ENCODE measurements at places on chromosomes 13 and 19.

DNA sequence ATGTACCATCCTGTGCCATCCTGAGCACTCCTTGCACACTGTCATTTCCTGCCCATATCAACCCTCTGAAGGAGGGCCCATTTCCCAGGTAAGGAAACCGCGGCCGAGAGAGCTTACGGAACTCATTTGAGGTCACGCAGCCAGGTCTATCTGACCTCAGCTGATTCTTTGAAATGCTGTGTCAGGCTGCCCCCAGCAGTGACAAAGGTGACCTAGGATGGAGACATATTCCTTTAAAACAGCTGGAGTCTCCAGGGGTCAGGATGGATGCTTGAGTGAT is 42.2 kb upstream of the VSTM2B start:
- no peak for DNase-seq

GRCh38 chr13:99572131-99572530 is 70.9 kb downstream of the TM9SF2 start:
- no peak for DNase-seq

- DNase-seq = no peak
These were observed 58.8 kb upstream of the ZNF681 start for GRCh38 chr19:23817519-23817918.

- DNase-seq = no peak
These were observed 29.0 kb upstream of the FFAR2 start for GRCh38 chr19:35419046-35419445.

- DNase-seq = no peak
These were observed 2.4 kb downstream of the IRS2 start for GRCh38 chr13:109783815-109784589.

DNA sequence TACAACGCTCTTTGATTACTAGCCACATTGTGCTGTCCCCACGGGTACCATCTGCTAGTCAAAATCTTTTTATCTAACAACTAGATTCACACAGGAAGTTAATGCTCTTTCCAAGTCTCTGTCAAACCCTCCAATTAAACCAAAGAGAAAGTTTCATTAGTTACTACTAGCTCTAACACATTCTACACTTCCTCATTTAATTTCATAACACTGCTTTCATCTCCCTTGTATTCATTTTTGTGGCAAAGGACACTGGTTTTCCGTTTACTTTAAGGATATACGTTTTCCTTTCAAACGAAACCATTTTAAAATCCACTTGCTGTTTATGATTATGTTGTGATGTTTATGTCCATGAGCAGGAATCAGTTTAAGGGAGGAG is 5.3 kb downstream of the DYRK1B start:
- DNase-seq = no peak

DNA sequence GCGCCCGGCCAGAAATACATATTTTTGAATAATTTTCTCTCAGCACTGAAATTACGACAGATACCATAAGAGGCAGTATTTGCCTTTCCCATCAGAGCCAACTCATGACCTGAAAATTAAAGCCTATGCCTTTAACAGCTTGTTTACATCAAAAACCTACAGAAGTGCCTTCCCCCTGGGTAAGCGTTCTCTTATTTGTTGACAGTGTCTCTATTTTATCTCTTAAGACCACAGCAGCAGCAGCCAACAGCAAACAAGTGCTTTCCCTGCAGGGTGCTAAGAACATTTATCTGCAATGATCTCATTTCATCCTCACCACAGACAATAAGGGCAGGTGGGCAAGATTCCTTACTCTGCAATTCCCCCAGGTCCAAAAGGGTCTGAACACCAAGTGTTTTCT is 6.0 kb downstream of the AKAP8L start:
- no peak for DNase-seq

Measured in LoVo (cell line).